ENCODE measurements at places on chromosomes 12 and 14.

DNA sequence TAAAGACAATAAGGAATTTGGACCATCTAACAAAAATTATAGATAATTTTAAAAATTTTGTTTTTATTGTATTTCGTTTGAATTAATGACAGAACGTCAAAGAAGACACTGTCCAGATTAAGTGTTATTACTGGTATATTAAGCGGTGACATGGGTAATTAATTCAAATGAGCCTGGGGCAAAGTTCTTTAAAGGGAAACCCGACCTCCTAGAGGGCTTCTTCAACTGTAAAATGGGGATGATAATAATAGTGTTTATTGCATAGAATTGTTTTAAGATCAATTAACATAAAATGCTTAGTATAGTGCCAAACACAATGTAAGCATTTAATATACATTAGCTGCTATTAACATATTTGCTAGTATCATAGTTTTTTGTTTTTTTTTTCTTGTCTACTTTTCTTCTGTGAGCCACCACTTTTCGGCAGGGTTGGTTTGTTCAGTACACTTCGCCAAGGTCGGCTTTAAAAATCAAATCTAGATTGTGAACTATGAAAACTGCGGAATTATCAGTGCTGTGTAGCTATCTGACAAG is 514 bp upstream of the LARP4 start:
- DNase-seq: no peak

- no peak for DNase-seq
Observed at GRCh38 chr14:42095155-42095554, 488.5 kb downstream of the LRFN5 start.

DNA sequence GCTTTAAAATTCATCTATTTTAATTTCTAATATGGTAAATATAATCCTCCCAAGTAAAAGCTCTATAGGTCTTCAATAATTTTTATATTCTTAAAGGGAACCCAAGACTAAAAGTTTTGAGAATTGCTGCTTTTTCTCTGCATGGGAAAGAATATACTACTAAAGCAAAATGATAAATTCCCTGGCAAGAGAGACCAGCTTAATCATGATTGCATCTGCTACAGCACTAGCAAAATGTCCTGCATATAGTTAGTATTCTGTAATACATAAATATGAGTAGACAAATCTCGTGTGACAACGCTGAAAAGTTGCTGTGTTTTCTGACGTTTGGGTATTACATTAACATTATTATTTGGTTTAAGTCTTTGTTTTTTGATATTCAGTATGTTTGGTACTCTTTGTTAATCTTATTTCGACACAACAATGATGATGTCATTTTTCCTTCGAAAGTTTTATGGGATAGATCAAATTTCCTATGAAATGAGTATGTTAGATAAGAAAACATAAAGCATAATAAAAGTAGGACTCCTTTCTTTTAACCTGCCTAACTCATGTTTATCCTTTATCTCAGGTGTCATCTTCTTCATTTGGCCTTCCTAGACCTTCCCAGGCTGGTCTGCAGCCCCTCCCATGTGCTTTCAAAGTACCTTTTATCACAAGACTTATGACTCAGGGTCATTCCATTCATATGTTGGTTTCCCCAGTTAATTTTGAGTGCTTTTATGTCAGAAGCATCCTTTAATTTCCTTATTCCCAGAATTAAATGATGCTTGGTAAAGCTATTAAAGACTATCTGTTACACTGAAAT is 321.9 kb downstream of the RAD51B start:
- no peak for DNase-seq

DNA sequence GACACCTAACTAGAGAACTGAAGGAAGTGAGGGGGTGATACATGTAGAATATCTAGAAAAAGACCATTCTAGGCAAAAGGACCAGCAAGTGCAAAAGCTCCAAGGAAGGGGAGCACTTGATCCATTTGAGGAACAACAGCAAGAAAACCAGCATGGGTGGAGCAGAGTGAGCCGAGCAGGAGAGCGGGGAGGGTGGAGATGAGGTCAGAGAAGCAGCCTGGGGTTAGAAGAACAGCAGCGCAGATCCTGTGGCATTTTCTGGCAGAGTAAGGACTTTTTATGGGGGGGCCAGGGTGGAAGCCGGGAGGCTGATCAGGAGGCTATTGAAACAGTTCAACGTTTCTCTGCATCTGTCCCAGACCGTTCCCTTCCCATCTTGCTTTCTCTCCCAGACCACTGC is 24.5 kb upstream of the TMCC3 start:
- peak; percentile 49 for DNase-seq

GRCh38 chr12:44076871-44077270 is 241.0 kb downstream of the TMEM117 start:
- peak; percentile 39 for DNase-seq
